ENCODE measurements at places on chromosomes 7 and 10.

DNA sequence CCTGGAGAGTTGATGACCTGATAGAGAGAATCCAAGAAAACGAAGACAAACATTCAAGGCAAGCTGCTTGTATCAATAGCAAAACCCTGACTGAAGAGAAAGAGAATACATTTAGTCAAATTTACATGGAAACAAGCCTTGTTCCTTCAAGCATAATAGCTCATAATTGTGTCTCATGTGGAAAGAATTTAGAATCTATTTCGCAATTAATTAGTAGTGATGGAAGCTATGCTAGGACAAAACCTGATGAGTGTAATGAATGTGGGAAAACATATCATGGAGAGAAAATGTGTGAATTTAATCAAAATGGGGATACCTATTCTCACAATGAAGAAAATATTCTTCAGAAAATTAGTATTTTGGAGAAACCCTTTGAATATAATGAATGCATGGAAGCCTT, 18.0 kb downstream of the RBAK start:
- no peak for DNase-seq

GRCh38 chr10:131072651-131073468, 238.7 kb downstream of the TCERG1L start:
- no peak for DNase-seq

DNA sequence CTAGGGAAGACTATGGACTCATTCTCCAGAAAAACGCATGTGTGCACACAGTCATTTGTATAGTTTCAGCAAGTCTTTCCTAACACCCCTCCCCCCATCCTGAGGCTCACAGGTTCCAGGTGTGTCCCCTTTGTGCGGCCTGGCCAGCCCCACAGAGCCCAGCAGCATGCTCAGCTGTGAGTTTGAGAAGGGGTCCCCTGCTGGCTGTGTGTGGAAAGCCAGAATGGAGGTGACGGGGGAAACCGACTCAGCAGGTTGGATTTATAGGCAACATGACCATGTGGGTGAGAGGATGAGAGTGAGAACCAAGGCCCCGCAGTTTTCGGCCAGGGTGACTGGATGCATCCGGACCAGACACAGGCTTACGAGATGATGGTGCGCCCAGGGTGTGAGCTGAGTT, 9.9 kb downstream of the PTPRE start:
- DNase-seq, result no peak

GRCh38 chr7:140677496-140677895, 4.8 kb downstream of the ADCK2 start:
- peak; percentile 45 for DNase-seq
